ENCODE measurements at places on chromosomes 12 and 14. TPM values are rescaled to one million over a fixed set of nuclear protein-coding genes. Genes with fewer than 3 reads are reported as not detected.

DNA sequence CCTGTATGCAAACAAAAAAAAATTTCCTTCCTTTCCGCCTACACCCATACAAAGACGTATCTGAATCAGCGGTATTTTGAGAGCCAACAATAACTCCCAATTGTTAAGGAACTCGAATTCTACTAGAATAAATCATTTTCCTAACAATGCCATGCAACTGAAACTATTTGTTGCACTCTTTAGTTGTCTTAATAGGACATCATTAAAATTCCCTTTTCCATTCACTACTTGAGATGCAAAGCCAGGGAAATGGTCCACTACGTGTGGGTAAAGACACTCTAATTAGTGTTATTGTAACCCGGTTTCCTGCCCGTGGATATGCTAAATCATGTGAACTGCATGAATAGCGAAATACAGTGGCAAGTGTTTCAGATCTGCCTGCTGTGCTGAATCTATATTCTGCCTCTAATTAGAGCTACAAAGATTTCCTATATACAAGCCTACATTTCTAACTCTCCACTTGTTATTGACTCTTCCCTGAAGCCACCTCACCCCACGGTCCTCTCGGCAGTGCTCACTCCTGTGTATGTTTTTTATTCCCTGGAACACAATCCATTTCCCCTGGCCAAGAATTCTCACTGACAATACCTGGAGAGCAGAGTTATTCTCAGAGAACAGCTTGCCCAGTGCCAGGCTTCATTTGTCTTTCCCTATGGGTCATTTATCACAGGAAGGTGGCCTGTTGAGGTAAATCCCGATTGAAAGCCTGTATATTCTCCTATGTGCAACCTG, 168.3 kb downstream of the PAWR start:
- H3K27me3 ChIP-seq, result no peaks in the 10 kb centered on the region
- H3K36me3 ChIP-seq, result no peaks in the 10 kb centered on the region
- peak overlapping the region; percentile 83 for H3K27ac ChIP-seq
- peaks cover 37% of the 10 kb centered on the region for H3K4me1 ChIP-seq

GRCh38 chr12:6766651-6767349, 637 bp downstream of the PTMS start:
- peaks cover 15% of the 10 kb centered on the region for H3K36me3 ChIP-seq
- peaks cover 38% of the 10 kb centered on the region for H3K4me1 ChIP-seq
- no peaks in the 10 kb centered on the region for H3K27me3 ChIP-seq
- H3K4me3 ChIP-seq, result peak overlapping the region; percentile 89
- peak; percentile 99 for DNase-seq

DNA sequence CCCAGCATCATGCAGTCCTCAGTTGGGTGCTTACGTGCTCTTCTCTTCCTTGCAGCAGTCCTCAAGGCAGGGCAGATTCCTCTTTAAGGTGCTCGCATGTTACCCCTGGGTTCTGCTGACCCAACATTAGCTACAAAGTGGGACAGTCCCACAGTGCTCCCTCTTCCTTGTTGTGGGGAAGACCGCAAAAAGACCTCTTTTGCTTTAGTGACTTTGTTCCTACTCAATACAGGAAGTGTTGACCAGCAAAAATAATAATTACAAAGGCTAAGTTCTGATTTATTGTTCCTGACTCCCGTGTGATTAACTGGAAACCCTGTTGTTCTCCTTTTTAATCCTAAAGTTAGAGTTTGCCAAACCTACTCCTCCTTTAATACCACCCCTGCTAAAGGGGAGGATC, 13.7 kb downstream of the PIGH start:
- no peaks in the 10 kb centered on the region for H3K36me3 ChIP-seq
- no peaks in the 10 kb centered on the region for H3K4me1 ChIP-seq
- H3K27me3 ChIP-seq, result no peaks in the 10 kb centered on the region
- DNase-seq, result no peak

Gene KRT73
- total RNA-seq, result not detected

DNA sequence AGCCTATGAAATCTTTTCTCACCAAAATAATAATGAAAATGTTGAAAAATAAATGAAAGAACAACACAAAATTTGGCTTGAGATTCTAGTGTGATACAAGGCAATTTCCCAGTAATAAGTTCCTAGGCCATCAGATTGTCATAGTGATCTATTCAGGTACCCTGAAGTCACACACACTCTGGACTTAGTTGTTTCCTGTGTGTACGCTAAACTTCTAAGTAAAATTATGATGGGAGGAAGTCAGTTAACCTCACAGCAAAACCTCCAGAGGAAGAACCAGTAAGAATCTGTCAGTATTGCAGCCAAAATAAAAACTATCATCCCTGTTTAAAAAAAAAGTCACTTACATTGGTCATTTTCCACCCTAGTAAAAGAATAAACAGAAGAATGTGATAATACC, 81.9 kb downstream of the DBX2 start:
- no peaks in the 10 kb centered on the region for H3K36me3 ChIP-seq
- no peak overlapping the region for H3K4me3 ChIP-seq
- no peaks in the 10 kb centered on the region for H3K4me1 ChIP-seq
- no peaks in the 10 kb centered on the region for H3K27me3 ChIP-seq

DNA sequence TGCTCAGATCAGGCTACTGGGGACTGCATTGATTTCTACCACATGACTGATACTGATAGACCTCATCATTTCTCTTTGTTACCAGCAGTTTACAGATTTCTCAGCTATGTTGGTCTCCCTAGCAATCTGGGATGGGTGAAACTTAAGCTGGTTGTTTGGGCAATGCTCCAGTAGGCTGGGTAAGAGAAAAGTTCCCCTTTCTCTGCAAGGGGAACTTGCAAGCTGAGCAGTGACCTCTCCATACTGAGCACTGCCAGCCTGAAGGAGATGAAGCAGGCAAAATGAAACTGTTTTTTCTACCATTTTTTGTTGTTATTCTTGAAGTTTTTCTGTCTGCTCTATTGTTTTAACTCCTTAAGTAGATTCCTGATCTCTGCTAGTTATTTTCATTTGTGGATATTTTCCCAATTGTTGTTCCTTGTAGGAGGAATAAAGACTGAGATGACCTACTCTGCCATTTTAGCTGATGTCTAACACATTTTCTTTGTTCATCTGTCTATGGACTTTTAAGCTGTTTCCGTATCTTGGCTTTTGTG, 1.3 kb upstream of the OR4M1 start:
- H3K27ac ChIP-seq, result no peak overlapping the region
- no peaks in the 10 kb centered on the region for H3K4me1 ChIP-seq
- no peak for DNase-seq
- H3K36me3 ChIP-seq, result no peaks in the 10 kb centered on the region
- no peak overlapping the region for H3K4me3 ChIP-seq
- H3K27me3 ChIP-seq, result no peaks in the 10 kb centered on the region

- no peak overlapping the region for H3K27ac ChIP-seq
- H3K4me3 ChIP-seq, result no peak overlapping the region
- H3K27me3 ChIP-seq, result no peaks in the 10 kb centered on the region
- no peaks in the 10 kb centered on the region for H3K36me3 ChIP-seq
These were observed 42.1 kb upstream of the GXYLT1 start for GRCh38 chr12:42186793-42187192.

GRCh38 chr12:12094481-12094880, 23.7 kb downstream of the BCL2L14 start:
- H3K27me3 ChIP-seq, result no peaks in the 10 kb centered on the region
- H3K4me1 ChIP-seq, result peaks cover 15% of the 10 kb centered on the region
- no peaks in the 10 kb centered on the region for H3K36me3 ChIP-seq
- no peak for DNase-seq

GRCh38 chr14:65250162-65250495, 147.8 kb upstream of the MAX start:
- no peak overlapping the region for H3K27ac ChIP-seq
- H3K27me3 ChIP-seq, result no peaks in the 10 kb centered on the region
- DNase-seq, result no peak
- peaks cover 9% of the 10 kb centered on the region for H3K4me1 ChIP-seq
- H3K4me3 ChIP-seq, result no peak overlapping the region

DNA sequence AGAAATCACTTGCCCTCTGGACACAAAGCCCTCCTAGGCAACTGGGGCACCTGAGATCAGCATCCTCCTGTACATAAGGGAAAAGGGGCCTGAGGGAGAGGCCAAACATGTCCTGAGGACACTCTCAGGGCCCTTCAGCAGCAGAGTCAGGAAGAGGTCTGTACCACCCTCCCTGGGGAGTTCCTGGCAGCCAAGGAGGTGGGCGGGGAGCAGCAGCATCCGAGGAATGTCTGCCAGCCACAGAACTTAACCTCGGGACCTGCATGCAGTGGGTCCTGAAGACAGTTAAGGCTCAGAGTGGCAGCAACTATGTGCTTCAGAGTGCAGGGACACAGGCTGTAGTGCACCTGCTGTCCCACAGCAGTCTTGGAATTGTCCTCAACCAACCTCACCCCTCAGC, 62.1 kb downstream of the SPTB start:
- no peaks in the 10 kb centered on the region for H3K4me1 ChIP-seq
- no peak overlapping the region for H3K27ac ChIP-seq

DNA sequence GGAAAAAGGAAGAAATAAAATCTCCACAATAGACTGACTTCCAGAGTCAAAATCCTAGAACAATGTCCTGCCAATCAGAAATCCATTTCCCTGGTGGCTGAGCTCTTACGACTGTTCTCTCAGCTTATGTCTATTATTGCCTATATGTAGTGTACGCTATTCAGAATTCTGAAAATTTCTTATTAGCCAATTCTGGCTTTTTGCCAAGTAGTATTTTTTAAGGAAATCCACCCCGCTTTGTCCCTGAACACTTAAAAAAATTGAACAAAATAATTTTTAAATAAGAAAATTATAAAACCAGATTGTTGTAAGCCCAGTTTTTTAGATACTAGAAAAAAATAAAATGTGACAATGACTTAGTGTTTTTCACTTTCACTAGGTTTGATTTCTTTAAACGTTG, 143.0 kb downstream of the KCNA5 start:
- no peaks in the 10 kb centered on the region for H3K27me3 ChIP-seq
- H3K4me1 ChIP-seq, result no peaks in the 10 kb centered on the region
- no peak overlapping the region for H3K27ac ChIP-seq
- no peak overlapping the region for H3K4me3 ChIP-seq
- DNase-seq, result no peak
- no peaks in the 10 kb centered on the region for H3K36me3 ChIP-seq
